ENCODE measurements at places on chromosomes 3 and 15.

DNA sequence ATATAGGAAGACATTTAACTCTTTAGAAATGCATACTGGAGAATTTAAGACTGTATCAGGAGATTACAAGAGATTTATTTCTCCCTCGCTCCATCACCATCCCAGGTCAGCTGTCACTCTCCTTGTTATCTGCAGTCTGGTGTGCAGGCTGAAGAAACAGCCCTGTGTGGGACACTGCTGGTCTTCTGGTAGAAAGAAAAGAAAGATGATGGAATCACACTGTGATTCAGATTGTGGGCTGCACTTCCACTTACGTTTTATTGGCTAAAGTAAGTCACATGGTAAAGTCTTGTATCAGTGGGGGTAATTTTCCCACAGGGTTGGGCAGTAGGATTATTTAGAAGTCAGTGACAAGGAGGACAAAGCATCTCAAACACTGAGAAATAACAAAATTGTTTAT, 18.1 kb upstream of the ATP1B3 start:
- H3K4me3 ChIP-seq: no peak overlapping the region
- no peaks in the 10 kb centered on the region for H3K4me1 ChIP-seq
- no peaks in the 10 kb centered on the region for H3K27me3 ChIP-seq
- no peak overlapping the region for H3K27ac ChIP-seq

DNA sequence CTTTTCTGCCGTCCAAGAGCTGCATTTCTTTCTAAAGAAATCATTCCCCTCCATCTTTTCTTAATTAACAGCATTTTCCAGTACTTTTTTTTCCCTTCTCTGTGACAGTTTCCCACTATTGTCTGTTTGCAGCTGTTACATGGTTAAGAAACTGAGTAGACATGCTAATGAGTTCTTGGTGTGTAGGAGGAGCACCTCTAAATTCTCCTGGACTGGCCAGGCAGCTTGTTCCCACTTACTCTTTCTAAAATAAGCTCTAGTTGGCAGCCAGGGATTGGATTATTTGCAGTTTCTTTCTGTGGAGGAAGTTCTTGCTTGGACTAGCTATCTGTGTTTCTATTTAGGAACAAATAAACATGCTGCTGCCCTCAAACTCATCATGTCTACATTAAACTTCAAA, 235.1 kb upstream of the GAP43 start:
- H3K27ac ChIP-seq: no peak overlapping the region
- H3K4me1 ChIP-seq: no peaks in the 10 kb centered on the region
- no peaks in the 10 kb centered on the region for H3K27me3 ChIP-seq
- no peak for DNase-seq

DNA sequence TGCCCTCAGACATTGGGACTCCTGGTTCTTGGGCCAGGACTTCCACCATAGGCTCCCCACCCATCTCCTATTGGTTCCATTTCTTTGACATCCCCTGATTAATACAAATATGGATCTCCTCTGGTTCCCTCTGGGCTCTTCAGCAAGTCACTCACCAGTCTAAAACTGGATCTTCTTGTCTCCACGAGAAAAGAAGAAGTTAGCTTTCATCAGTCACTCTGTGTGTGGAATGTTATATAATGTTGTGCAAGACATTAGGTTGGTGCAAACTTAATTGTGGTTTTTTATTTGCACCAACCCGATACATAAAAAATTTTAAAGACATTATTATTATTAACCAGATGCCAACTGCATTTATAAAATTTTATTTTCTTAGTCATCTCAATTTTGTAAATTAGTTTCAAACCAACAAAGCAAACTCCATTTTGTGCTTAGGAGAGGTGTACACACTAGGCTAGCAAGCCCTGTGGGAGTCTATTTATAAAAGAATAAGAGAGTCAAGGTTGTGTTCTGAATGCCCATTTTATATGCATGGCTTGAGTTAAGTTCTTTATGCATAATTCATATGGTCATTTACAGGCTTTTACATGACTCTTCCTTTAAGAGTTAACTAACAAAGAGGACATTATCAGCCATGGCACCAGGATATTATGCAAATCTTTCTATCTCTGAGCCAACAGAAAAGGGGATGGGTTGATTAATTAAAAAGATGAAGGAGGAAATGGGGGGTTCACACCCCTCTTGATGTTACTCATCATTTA, 35.1 kb upstream of the IL12A start:
- H3K36me3 ChIP-seq: no peaks in the 10 kb centered on the region
- no peak overlapping the region for H3K27ac ChIP-seq
- no peaks in the 10 kb centered on the region for H3K4me1 ChIP-seq
- DNase-seq: no peak
- no peak overlapping the region for H3K4me3 ChIP-seq

GRCh38 chr15:98433346-98433745, 215.0 kb upstream of the IGF1R start:
- no peak for DNase-seq
- no peak overlapping the region for H3K4me3 ChIP-seq
- no peaks in the 10 kb centered on the region for H3K36me3 ChIP-seq
- H3K27ac ChIP-seq: no peak overlapping the region
- H3K4me1 ChIP-seq: no peaks in the 10 kb centered on the region

DNA sequence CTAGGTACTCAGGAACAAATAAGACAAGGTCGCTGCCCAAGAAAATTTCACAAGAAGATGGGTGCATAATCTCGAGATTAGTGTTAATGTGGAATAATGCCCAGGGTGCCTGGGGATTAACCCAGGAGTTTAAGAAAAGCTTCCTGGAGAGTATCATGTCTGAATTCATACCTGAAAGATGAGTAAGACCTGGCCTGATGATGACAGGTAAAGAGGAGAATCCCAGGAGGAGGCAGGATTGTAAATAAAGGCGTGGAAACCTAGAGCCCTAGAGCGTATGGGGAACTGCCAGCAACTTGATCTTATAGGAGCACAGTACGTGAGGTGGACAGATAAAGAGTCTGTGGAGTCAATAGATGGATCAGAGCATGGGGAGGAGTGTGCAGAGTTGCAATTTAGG, 43.0 kb downstream of the ARRDC4 start:
- H3K36me3 ChIP-seq: no peaks in the 10 kb centered on the region
- no peaks in the 10 kb centered on the region for H3K27me3 ChIP-seq
- no peak overlapping the region for H3K27ac ChIP-seq
- no peak overlapping the region for H3K4me3 ChIP-seq

DNA sequence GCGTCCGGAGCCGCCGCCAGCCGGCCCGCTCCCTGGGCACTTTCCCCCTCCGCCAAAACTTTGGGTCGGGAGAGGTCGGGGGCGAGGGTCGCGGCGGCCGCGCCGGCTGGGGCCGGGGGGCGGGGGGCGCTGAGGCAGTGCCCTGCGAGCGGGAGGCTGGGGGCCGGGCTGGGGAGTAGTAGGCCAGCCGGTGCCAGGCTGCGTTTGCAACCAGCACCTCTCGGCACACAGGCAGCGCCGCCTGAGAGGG, 452 bp downstream of the BBX start:
- DNase-seq: no peak
- peak overlapping the region; percentile 94 for H3K27ac ChIP-seq
- H3K27me3 ChIP-seq: no peaks in the 10 kb centered on the region
- H3K4me1 ChIP-seq: peaks cover 30% of the 10 kb centered on the region
- no peaks in the 10 kb centered on the region for H3K36me3 ChIP-seq

- no peaks in the 10 kb centered on the region for H3K27me3 ChIP-seq
- H3K36me3 ChIP-seq: no peaks in the 10 kb centered on the region
- no peak overlapping the region for H3K27ac ChIP-seq
- no peak for DNase-seq
Observed at GRCh38 chr15:94127006-94127405, 104.4 kb upstream of the MCTP2 start.

DNA sequence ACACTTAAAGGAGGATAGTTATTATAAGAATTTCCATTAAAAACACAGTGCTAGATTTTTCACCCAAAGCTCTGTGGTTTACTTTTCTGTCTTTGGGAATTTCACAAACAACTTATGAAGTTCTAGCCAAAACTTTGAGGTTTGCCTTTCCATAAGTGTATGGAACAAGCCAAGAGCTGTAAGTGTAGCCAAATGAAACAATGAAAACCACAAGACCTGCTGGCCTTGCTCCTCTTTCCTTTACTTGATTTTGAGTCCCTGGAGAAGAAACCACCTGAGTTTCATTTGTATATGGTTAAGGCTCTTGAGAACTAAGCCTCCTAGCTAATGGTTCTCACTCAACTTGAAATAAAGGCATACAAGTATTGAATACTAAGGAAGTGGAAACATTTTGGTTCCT, 365.3 kb upstream of the EPHA3 start:
- H3K27ac ChIP-seq: no peak overlapping the region
- H3K27me3 ChIP-seq: no peaks in the 10 kb centered on the region
- H3K4me1 ChIP-seq: no peaks in the 10 kb centered on the region
- H3K36me3 ChIP-seq: no peaks in the 10 kb centered on the region
- H3K4me3 ChIP-seq: no peak overlapping the region

DNA sequence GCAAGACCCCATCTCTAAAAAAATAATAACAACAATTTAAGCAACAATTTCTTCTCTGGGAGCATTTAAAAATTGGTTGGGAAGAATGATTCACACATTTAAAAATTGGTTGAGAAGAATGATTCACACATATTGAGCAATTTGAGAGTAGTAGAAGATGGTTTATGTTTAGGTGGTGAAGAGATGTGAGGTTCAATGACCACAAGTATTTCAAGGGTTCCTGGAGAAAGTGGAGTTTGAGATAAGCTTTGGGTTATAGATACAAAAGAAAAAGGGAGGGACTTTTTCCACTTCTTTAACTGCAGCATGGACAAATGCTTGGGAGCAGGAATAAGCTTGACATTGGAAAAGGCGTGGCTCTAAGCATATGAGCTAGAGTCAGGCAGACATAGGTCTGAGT, 145.7 kb upstream of the NPHP3 start:
- H3K27ac ChIP-seq: no peak overlapping the region
- H3K27me3 ChIP-seq: peaks cover 3% of the 10 kb centered on the region
- no peaks in the 10 kb centered on the region for H3K4me1 ChIP-seq

- no peak for DNase-seq
- no peaks in the 10 kb centered on the region for H3K36me3 ChIP-seq
- no peak overlapping the region for H3K27ac ChIP-seq
- H3K27me3 ChIP-seq: no peaks in the 10 kb centered on the region
- no peak overlapping the region for H3K4me3 ChIP-seq
Observed at GRCh38 chr3:48406443-48407431, 23.1 kb downstream of the PLXNB1 start.

DNA sequence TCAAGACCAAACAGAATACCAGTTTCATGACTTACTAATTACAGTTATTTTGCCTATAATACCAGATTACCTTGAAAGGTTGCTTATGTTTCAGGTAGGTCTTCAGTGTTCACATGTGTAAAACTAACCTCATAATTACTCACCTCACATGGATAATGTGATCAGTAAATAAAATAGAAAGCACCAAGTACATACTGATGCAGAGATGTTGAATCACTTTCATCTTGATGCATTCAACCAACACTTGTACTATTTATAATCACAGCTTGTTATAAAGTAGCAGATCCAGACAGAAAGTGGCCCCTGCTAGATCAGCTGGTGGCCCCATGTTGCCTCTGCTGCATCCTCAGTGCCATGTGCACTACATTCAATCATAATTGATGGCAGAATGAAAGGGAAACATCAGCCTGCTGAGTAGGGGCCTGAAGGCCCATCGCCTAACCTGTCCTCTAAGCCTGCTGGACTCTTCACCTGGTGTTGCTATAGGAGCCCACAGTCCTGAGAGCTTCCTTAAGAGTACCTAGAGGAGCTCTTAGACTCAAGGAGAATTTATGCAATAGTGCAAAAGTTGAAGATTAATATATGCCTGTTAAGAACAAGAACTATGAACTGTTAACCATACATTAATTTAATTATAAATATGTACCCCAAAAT, 154.3 kb downstream of the PLCL2 start:
- H3K27me3 ChIP-seq: no peaks in the 10 kb centered on the region
- no peak for DNase-seq

- no peak overlapping the region for H3K4me3 ChIP-seq
- H3K4me1 ChIP-seq: no peaks in the 10 kb centered on the region
- no peak overlapping the region for H3K27ac ChIP-seq
- DNase-seq: no peak
Observed at GRCh38 chr3:121627622-121628021, 33.1 kb downstream of the HCLS1 start.

DNA sequence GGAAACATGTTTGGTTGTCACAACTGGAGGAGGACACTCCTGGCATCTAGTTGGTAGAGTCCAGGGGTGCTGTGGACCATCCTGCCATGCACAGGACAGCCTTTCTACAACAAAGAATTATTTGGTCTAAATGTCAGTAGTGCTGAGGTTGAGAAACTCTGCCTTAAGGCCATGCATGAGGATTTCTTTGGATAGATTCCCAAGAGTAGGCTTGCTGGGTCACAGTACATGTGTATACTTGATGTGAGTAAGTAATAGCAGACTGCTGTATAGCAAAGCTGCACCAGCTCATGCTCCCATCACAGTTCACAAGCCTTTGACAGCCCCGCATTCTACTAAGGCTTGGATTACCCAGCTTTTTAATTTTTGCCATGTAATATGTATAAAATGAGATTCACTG, 151.3 kb downstream of the MFSD1 start:
- H3K27ac ChIP-seq: no peak overlapping the region
- H3K27me3 ChIP-seq: no peaks in the 10 kb centered on the region
- no peaks in the 10 kb centered on the region for H3K4me1 ChIP-seq
- no peak for DNase-seq
- no peak overlapping the region for H3K4me3 ChIP-seq

DNA sequence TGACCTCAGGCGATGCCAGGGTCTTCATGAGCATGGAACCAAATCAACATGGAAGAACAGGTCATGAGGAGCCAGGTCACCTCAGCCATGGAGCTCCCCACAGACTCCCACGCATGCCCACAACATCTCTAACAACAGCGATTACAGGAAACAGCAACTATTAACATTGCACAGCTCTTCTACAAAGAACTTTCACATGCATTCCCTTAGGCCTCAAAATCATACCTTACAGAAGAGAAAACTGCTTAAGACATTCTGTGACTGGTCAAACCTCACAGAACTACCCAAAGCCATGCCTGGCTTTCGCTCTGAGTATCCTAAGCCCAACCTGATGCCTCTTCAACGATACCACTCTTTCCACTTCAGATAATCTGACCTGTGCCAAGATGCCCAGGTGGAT, 117.8 kb downstream of the OXNAD1 start:
- H3K4me3 ChIP-seq: no peak overlapping the region
- H3K27me3 ChIP-seq: no peaks in the 10 kb centered on the region
- H3K27ac ChIP-seq: no peak overlapping the region
- no peaks in the 10 kb centered on the region for H3K36me3 ChIP-seq
- DNase-seq: no peak

- no peak for DNase-seq
- no peaks in the 10 kb centered on the region for H3K36me3 ChIP-seq
- H3K27me3 ChIP-seq: no peaks in the 10 kb centered on the region
- H3K4me1 ChIP-seq: no peaks in the 10 kb centered on the region
Observed at GRCh38 chr15:51558411-51558810, 64.2 kb downstream of the DMXL2 start.

- no peaks in the 10 kb centered on the region for H3K36me3 ChIP-seq
- no peaks in the 10 kb centered on the region for H3K4me1 ChIP-seq
- H3K27me3 ChIP-seq: no peaks in the 10 kb centered on the region
- DNase-seq: no peak
- H3K27ac ChIP-seq: no peak overlapping the region
Observed at GRCh38 chr3:47932421-47932820, 83.8 kb downstream of the MAP4 start.

- peaks cover 74% of the 10 kb centered on the region for H3K4me1 ChIP-seq
- H3K27me3 ChIP-seq: no peaks in the 10 kb centered on the region
- no peaks in the 10 kb centered on the region for H3K36me3 ChIP-seq
- no peak overlapping the region for H3K27ac ChIP-seq
- H3K4me3 ChIP-seq: no peak overlapping the region
- DNase-seq: no peak
Observed at GRCh38 chr3:52535411-52536111, 844 bp upstream of the UQCC5 start.

GRCh38 chr3:45943207-45943846, at the start of gene CXCR6:
CXCR6 (plus strand) TSS chr3:45943464; CDS start chr3:45946482, 3,018 bp downstream.
- no peaks in the 10 kb centered on the region for H3K27me3 ChIP-seq
- no peak within 1 kb of the TSS for H3K27ac ChIP-seq
- DNase-seq: no peak
- H3K4me1 ChIP-seq: no peaks in the 10 kb centered on the region

All from adrenal gland (tissue), 19 donors.